ENCODE measurements at places on chromosomes 11 and 22. TPM values are rescaled to one million over a fixed set of nuclear protein-coding genes. Genes with fewer than 3 reads are reported as not detected.

Gene MFRP
- total RNA-seq: not detected

Gene CD6
- total RNA-seq: 0.10 TPM

Gene JHY
- total RNA-seq: 6.8 TPM

Gene HEPN1
- not detected for total RNA-seq

Gene PRG3
- not detected for total RNA-seq

Gene ANGPTL5
- total RNA-seq: not detected

Gene IL10RA
- total RNA-seq: 0.07 TPM

DNA sequence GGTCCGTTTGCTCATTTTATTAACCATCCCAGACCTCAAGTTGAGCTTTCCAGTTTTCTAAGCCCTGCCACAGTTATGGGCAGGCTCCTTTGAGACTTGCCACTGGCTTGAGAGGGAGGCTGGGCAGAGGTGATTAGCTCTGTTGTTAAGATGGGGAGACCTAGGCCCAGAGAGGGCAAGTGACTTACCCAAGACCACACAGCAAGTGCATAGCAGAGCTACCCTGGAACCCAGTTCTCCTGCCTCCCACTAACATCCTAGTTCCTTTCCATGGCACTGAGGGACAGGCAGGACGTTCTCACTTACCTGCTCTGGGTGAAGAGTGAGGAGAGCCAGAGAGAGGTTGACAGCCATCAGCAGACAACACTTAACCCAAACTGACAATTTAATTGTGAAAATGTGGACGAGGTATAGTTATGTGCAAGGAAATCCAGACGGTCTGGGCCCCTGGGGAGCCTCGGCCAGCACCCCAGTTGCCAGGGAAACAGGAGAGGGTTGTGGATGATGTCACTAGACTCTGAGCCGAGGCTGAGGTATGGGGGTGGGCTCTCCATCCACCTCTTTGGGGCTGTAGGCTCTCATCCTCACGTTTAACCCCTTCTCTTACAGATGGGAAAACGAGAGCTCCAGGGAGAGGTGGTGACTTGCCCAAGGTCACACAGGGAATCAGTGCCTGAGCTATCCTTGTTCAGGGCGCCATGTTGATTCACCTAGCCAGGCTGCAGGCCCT lies 12.3 kb upstream of the WNT11 start:
- no peak for DNase-seq

GRCh38 chr11:118910309-118911112 lies 15.2 kb downstream of the BCL9L start:
- DNase-seq: peak; percentile 93

- DNase-seq: no peak
Measured at GRCh38 chr11:70739811-70740487, 341.6 kb downstream of the CTTN start.

GRCh38 chr11:80041136-80042000 lies 600.5 kb upstream of the TENM4 start:
- peak; percentile 3 for DNase-seq

- DNase-seq: peak; percentile 12
Measured at GRCh38 chr11:58392746-58393145, 13.9 kb downstream of the OR5B3 start.

DNA sequence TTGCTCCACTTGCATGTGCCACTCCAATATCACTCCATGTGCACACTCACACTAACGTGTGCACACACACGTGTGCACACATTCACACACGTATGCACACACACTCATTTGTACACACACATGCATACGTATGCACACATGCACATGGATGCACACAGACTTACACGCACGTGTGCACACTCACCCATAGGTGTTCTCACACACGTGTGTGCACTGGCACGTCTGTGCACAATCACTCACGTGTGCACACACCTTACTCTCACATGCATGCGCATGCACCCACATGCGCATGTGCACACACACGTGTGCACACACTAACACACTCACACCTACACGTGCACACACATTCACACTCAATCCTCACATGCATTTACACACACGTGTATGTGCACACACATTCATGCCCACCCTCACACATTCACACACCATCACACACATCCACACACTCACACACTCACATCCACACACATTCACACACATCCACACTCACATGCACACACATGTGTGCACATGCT lies 9.3 kb upstream of the MS4A15 start:
- no peak for DNase-seq

DNA sequence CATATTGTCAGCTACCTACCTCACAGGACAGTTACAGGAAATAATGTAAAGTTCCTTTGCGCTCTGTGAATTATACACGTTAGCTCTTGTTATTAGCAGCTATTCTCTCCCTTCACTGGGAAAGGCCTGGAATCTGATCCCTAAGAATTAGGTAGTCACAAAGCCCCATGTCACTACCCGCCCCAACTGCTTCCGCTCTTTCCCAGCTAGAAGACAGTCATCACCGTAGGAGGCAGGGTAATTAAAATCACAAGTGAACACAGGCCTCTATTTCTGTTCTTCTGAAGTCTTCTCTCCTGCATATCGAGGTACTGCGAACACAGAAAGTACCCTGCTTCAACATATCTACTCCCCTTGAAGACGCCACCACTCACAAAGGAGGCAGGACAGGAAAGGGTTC lies 12.6 kb upstream of the AHNAK start:
- DNase-seq: no peak

DNA sequence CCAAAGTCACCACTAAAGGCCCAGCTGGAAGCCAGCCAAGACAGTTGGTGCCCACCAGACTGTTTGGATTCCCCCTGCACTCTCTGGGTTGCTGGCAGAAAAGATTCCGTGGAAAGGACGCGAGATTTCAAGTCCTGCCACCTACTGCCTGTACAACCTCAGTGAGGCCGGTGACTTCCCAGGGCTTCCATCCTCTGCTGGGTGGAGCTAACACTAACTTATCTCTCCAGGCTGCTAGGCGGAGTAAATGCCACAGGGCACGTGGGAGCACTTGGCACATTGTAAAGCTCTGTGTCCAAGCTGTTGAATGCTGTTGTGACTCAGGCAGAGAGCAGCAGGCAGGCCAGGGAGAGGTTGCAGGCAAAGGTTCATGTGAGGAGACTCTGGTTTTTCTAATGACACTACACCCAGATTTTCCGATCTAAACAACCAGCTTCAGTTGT lies 50.9 kb upstream of the CDON start:
- peak; percentile 100 for DNase-seq

DNA sequence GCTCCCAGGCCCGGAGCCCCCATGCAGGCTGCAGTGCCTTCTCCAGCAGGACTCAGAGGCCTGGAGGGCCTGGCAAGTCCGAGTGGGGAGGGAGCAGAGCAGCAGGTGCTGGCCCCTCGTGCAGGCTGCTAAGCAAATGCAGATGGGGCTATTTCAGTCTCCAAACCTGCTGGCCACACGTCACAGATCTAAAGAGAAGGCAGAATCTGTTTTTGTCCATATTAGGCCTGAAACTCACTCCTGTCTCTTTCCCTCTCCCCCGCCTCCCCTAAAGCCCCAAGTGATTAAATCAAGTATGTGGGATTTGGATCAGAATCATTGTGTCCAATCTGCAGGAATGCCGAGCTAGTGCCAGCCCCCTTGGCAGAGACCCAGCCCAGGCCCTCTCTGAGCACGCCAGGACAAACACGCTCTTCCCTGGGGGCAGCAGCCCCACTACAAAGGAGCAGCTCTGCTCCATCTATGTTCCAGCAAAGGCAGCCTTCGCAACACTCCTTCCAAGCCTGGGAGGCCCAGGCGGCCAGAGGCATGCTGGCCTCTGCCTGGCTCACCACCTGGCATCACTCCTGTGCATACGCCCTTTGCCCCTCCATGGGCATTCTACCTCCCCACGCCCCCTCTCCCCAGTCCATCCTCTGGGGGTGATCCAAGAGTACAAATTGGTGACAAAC lies 26.5 kb downstream of the RPL27A start:
- peak; percentile 78 for DNase-seq

- DNase-seq: peak; percentile 62
Measured at GRCh38 chr11:57248780-57249383, 11.8 kb upstream of the APLNR start.

DNA sequence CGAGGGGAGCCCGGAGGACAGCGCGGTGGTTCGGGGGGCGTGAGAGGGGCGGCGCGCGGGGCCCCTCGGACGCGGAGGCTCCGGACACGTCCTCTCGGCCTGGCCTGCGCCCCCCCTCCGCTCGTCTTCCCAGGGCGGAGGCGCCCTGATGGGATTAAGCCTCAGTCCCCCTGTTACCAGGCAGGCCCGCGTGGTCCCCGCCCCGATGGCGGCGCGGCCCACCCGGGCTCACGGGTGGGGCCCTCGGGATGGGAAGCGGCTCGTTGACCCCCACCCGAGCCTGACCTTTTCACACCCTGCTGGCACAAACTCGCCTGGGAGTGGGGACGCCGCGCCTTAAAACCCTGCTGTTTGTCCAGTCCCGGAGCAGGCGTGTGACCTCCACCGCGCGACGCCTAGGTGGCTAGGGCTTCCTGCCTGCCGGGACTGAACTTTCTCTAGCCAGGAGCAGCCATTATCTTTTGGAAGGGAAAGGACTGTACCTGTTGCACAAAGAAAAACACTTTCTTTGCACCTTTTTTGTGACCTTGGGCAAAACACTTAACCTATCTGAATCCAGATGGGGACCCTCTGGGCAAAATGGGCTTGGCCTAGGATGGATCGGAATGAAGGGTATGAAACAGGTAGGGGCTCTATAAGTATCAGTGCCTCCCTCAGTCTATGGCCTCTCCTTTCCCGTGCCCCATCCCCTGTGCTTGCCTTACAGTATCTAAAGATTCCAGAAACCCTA lies 1.0 kb downstream of the KIAA1671 start:
- DNase-seq: no peak

DNA sequence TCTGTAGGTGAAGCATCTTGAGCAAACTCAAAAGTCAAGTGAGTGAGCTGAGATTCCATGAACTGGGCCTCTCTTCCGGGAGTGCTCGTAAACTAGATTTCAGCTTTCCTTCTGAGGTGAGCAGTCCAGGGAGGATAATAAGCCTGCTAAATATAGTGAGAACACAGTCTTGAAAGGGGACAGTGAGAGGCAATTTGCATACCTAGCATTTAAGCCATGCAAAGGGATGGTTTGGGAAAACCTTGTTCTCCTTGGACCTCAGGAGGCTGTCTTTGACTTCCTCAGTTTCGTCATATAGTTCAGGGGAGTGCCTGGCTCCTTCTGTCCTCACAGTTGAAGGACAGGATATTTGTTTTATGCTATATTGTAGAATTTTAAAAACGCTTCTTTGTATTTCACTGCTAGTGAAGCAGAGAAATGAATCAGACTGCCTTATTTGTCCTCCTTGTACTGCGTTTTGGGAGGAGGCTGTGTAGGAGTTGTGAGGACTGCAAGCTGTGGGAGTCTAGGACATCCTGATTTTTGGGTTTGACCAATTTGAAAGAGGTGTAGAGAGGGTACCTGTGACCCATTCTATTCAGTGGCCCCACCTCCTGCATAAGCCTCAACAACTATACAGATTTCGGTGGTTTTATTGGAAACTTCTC lies 11.0 kb upstream of the SORL1-AS1 start:
- no peak for DNase-seq

DNA sequence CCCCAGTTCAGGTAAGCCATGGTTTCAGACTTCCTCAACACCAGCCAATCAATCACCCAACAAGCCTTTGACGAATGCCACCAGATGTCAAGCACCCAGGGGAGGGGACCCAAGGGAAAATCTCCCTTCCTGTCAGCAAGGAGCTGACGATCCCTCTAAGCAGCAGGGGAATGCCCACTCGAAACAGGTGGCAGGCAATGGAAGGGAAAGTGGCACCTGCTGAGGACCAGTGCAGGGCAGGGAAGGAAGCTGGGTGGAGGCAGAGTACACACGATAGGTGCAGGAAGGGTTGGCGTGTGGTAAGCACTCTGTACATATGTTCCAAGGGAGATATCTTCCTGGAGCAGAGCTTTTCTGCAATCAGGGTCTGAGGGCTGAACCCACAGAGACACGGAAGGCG lies 11.7 kb upstream of the CREB3L1 start:
- no peak for DNase-seq

DNA sequence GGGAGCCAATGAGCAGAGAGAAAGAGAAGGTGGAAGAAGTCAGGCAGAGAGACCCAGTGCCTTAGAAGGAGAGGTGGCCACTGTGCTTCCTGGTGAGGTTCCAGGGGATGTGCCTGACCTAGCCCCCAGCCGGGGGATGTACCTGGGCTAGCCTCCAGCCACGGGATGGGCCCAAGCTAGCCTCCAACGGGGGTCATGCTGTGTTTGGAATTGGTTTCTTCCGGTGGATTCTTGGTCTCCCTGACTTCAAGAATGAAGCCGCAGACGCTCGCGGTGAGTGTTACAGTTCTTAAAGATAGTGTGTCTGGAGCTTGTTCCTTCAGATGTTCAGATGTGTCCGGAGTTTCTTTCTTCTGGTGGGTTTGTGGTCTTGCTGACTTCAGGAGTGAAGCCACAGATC lies 6.9 kb upstream of the SMIM38 start:
- DNase-seq: no peak

DNA sequence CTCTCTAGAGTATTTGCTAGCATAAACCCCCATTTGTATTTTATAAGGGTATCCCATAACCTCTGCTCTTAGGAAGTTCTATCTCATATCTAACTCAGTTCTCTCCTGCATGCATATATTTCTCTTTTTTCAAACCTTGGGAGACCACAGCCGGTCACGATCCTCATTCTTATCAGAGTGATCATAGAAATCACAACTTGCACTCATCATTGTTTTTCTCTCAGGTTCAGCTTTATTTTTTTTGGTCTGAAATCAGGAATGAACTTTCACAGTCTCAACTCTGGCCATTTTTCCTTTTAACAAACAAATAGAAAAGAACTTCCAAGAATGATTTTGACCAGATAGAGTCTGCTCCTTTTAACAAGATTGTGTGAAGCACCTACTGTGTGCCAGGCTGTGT lies 98.6 kb upstream of the BLID start:
- peak; percentile 50 for DNase-seq

DNA sequence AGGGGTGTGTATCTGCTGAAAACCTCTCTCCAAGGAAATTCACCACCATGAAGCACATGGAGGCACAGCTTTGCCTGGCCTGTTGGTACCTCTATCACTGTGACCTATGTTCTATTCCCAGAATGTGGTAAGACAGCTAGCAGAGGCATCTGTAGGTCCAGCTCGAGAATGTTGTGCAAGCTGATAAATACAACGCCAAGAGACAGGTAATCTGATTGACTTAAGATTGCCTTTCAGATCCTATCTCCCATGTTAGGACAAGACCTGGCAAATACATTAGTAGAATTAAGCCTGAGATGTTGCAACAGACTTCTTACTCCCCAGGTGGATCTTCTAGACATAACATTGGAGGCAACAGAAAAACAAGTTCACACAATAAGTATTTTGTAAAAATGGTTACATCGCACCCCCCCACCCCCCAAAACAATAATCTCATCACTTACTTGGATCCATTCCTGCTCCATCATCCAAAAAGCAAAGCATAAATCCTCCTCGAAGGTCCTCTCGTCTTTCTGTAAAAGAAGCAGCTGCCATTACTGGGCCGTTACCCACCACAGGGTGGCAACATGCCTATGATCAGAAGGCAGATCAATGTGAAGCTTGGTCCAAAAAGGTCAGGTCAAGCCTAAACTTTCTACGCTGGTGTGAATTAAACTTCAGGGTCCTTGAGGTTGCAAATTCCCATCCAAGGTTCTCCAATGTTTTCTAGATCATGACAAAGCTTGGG lies 18.5 kb downstream of the MORC2 start:
- no peak for DNase-seq

- DNase-seq: peak; percentile 98
Measured at GRCh38 chr11:65497141-65498041, 1.5 kb upstream of the MALAT1 start.

GRCh38 chr11:95688015-95688414 lies 101.6 kb downstream of the FAM76B start:
- DNase-seq: no peak

GRCh38 chr11:7599209-7599608 lies 74.1 kb downstream of the CYB5R2 start:
- no peak for DNase-seq

GRCh38 chr11:15616130-15617105 lies 501.7 kb downstream of the INSC start:
- DNase-seq: no peak

GRCh38 chr11:112548641-112549040 lies 288.0 kb upstream of the PLET1 start:
- no peak for DNase-seq

All from M059J (cell line).